ENCODE measurements at places on chromosomes 3 and 15.

DNA sequence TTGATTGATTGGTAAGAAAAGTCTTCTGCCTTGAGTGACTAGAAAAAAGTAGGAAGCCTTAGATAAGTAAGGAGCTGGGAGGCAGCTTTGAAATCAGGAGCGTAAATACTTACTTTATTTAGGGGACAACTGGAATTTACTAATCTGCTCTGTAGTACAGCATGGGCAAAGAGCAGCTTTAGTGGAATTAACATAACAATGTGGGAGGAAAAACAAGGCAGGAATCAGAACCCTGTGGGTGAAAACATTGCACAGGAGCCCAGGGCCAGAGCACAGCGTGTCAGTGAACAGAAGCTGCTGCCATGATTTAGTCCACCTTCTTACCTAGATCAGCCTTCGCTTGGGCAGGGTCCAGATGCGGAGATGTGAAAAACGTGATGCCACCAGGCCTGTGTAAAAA lies 14.6 kb downstream of the FMN1 start:
- DNase-seq: no peak

- no peak for DNase-seq
These were observed 122.8 kb upstream of the CGNL1 start for GRCh38 chr15:57253500-57253899.

GRCh38 chr3:133295944-133296917 lies 103.6 kb upstream of the BFSP2 start:
- DNase-seq: no peak

GRCh38 chr3:73815966-73816365 lies 191.2 kb upstream of the PDZRN3 start:
- no peak for DNase-seq

DNA sequence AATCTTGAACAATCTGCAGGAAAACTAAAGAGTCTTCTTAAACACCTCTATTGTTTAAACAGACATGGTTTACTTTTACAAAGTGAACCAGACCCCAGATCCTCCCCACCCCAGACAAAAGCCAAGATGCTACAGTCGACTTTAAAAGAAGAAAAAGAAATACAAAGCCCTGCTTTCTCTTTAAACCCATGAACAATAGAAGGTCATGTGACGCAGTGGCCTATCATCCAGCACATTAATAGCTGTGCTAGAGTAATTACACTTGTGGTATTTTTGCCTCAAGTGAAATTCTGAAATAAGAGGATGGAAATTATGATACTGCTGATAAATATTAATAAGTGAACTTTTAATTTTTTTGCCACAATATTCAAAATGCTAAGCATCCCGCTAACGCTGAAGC lies 613.4 kb downstream of the FOXP1 start:
- no peak for DNase-seq

DNA sequence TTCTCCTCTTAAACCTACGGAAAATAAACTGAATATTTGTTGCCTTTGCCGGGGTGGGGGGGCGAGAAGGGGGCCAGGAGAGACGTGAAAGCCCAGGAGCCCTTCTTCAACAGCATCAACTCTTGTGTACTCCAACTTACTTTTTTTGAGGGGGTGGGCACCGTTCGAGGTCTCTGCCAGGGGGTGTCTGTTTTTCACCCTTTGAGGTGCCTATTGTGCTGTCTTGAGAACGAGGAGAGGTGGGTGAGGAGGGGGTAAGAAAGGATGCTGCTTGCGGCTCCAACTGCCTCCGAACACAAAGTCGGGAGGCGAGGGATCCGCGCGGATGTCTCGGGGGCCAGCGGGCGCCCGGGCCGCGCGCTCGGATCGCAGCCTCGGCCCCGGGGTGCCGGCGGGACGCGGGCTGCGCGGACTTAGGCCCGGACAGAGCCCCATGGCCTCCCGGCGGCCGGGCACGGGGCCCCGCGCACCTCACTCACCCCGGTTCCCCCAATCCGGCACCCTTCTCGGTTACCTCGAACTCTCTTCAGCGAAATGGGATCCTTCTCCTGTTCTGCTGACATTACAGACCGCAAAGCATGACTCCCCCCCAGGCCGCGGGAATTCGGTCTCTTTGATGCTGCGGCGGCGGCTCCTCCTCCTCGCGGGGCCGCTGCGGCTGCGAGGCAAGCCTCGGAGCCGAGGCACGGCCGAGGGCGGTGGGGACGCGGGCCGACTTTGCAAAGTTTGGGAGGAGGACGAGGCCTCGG lies 650 bp downstream of the PYGO1 start:
- peak; percentile 55 for DNase-seq

GRCh38 chr3:64080616-64081234 lies 57.4 kb upstream of the PSMD6 start:
- DNase-seq: no peak

GRCh38 chr3:61181874-61182273 lies 69.4 kb downstream of the FHIT start:
- DNase-seq: no peak

- no peak for DNase-seq
These were observed 371.7 kb downstream of the ZBTB20 start for GRCh38 chr3:114775395-114775794.

DNA sequence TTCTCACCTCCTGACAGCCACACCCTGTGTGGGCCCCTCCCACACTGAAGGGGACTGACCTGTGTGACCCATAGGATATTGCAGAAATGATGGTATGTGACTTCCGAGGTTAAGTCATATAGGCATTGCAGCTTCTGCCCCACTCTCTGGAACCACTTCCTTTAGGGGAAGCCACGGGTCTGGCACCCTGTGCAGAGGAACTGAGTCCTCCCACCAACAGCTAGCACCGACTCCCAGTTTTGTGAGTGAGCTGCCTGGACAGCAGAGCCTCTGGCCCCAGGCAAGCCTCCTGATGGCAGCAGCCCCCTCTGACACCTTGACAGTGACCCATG lies 24.6 kb upstream of the SLC6A6 start:
- DNase-seq: no peak

DNA sequence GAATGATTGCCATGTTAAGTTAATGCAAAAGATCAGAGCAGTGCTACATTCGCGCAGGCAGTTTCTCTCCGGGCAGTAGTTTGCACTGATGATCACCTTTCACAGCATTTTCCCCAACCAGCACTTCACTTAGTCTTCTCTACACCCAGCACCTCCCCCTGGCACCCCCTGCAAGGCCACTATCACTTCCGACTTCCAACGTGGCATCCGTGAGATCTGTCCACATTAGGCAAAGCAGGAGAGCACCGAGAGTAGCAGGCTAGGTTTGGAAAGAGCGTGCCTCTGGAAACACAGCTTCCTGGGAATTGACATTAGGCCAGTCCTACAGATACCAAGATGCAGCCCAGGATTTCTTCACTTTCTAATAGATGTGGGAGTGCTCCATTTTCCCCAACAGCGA lies 180.2 kb upstream of the CDIN1 start:
- no peak for DNase-seq

- no peak for DNase-seq
These were observed 22.0 kb upstream of the PLA2G4E start for GRCh38 chr15:42042602-42043400.

- peak; percentile 76 for DNase-seq
These were observed 10.2 kb upstream of the KCNMB3 start for GRCh38 chr3:179260949-179261765.

- peak; percentile 42 for DNase-seq
These were observed 225.6 kb upstream of the ROPN1 start for GRCh38 chr3:124217542-124217941.

DNA sequence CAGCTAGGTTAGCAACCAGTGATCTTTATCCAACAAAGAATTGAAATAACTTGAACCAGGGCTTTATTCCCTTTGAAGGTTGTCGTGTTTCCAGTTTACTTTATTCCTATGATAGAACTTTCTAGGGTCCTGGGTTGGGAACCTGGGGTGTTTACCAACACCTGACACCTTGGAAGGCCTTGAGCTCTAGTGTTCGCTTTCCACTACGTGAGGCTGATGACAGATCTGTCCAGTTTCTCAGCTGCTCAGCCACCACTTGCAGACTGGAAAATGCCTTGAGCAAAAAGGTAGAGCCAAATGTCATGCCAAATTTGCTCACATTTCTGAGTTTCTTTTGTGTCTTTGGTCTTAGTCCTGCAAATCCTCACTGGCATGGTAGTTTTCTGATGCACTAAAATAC lies 227.2 kb downstream of the ADAMTSL3 start:
- DNase-seq: no peak

- no peak for DNase-seq
These were observed 36.6 kb downstream of the FAN1 start for GRCh38 chr15:30940359-30940758.

DNA sequence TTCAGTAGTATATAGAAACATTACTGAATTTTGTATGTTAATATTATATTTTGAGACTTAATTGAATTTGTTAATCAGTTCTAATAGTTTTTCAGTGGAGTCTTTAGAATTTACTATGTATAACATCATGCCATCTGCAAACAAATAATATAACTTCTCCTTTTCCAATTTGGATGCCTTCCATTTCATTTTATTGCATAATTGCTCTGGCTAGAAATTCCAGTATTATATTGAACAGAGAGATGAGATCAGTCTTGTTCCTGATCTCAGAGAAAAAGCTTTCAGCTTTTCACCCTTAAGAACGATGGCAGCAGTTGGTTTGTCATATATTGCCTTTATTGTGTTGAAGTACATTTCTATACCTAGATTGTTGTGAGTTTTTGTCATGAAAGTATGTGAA lies 40.4 kb downstream of the OR4F15 start:
- no peak for DNase-seq

DNA sequence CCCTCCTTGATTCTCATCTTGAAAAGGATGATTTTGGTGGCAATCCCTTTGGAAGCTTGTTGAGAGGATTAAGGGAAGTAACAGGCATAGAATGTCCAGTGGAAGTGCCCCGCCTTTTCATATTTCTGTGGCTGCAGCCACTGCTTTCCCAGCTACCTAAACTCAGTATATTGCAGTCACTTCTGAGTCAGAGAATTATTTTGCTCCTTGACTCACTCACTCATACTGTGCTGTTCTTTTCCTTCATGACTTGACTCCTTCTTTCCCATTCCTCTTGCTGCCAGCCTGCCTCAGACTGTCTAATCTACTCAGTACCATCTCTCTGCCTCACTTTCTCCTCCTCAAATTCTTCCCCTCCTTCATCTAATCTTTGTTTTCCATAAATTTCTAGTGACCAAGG lies 26.5 kb upstream of the POLR2M start:
- DNase-seq: no peak

GRCh38 chr3:148790851-148791735 lies 36.5 kb upstream of the CPB1 start:
- DNase-seq: no peak

GRCh38 chr3:148809835-148810234 lies 17.8 kb upstream of the CPB1 start:
- no peak for DNase-seq

DNA sequence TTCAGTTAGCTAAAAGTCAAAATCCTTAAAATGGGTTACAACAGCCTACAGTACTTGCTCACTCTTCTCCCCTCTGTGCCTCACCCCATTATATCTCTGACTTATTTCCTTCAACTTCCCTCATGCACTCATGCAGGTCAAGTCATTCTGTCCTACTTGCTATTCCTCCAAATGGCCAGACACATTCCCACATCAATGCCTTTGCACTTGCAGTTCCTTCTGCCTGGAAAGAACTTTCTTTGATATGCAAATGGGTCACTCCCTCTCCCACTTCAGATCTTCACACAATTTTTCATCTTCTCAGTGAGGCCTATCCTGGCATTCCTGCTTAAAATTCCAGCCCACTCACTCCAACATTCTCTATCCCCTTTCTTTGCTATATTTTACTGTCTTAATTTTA lies 547.2 kb upstream of the TGFBR2 start:
- DNase-seq: no peak

DNA sequence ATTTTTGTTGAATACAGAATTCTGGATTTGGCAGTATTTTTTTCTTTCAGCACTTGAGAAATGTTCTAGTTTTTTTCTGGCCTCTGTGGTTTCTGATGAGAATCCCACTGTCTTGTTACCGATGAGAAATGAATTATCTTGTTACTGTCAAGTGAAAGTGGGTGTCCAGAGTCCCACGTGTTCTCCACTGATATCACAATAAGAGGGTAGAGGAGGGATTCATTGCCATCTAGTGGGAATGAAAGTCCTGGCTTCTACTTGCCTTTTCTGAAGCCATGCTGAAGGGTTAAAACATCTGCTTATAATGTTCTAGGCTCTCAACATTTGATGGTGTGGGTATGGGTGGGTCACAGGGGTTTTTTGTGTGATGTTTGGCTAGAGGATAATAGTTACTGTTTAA lies 66.1 kb downstream of the SEC22A start:
- no peak for DNase-seq

DNA sequence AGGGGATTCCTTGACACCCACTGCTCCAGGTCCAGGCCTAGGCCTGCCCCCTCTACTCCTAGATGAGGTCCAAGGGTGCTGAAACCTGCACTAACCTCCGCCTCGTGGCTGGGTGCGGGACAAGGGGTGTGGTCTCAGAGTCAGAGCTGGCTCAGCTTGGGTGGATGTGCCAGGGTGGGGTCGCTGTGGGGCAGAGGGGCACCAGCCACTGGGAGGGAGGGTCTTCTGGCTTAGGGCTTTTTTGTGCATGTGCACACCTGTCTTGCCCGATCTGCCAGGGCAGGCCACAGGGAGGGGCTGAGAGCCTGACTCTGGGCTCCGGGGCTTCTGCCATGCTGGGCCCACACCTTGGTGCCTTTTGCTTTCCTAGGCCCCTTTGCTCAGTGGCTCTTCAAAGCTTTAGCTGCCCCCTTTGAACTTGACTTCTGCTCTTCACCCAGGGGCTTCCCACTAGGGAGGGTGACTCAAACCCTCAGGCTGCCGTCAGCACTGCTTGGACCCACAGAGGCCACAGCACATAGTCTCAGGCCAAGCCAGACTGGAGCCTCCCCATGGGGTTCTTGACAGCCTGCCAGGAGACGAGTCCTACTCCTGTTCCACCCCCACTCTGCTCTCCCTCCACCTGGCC lies 73.0 kb downstream of the KLF13 start:
- DNase-seq: no peak

DNA sequence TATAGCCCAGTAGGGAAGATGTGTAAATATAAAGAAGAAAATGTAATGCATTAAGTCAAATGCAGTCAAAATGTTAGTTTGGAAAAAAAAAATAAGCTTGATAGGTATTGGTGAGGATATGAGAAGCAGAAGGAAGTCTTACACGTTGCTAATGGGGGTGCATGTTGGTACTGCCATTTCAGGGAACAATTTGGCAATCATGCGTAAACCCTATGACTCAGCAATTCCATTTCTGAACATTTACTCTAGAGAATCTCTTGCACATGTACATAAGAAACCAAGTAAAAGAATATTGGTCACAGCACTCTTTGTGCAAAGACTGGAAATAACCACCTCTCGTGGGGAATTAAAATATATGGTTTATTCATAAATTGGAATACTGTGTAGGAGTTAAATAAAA lies 35.5 kb upstream of the TIMP4 start:
- DNase-seq: no peak

- no peak for DNase-seq
These were observed 85.7 kb downstream of the OXNAD1 start for GRCh38 chr3:16350597-16351318.

- no peak for DNase-seq
These were observed 92.1 kb upstream of the ICE2 start for GRCh38 chr15:60571008-60571420.

GRCh38 chr15:81016489-81017068 lies 15.9 kb downstream of the TLNRD1 start:
- no peak for DNase-seq

- no peak for DNase-seq
These were observed 281.0 kb upstream of the TBL1XR1 start for GRCh38 chr3:177478170-177478867.

- no peak for DNase-seq
These were observed 18.6 kb downstream of the KBTBD13 start for GRCh38 chr15:65095011-65095746.

Measured in mesothelial cell of epicardium (in vitro differentiated cells).